ENCODE measurements at places on chromosomes 11 and 22. TPM values are rescaled to one million over a fixed set of nuclear protein-coding genes. Genes with fewer than 3 reads are reported as not detected.

- H3K27me3 ChIP-seq, result no peaks in the 10 kb centered on the region
- DNase-seq, result no peak
- no peak overlapping the region for H3K27ac ChIP-seq
- H3K4me1 ChIP-seq, result peaks cover 29% of the 10 kb centered on the region
- H3K36me3 ChIP-seq, result no peaks in the 10 kb centered on the region
Observed at GRCh38 chr11:61699737-61700160, 19.6 kb downstream of the DAGLA start.

GRCh38 chr11:16086229-16086819, 270.0 kb downstream of the SOX6 start:
- no peak overlapping the region for H3K4me3 ChIP-seq
- no peak for DNase-seq
- H3K27ac ChIP-seq, result no peak overlapping the region
- no peaks in the 10 kb centered on the region for H3K27me3 ChIP-seq
- H3K4me1 ChIP-seq, result no peaks in the 10 kb centered on the region

GRCh38 chr11:116366980-116367645, 405.7 kb downstream of the BUD13 start:
- no peaks in the 10 kb centered on the region for H3K36me3 ChIP-seq
- H3K4me1 ChIP-seq, result no peaks in the 10 kb centered on the region
- DNase-seq, result no peak
- no peaks in the 10 kb centered on the region for H3K27me3 ChIP-seq
- H3K4me3 ChIP-seq, result no peak overlapping the region

DNA sequence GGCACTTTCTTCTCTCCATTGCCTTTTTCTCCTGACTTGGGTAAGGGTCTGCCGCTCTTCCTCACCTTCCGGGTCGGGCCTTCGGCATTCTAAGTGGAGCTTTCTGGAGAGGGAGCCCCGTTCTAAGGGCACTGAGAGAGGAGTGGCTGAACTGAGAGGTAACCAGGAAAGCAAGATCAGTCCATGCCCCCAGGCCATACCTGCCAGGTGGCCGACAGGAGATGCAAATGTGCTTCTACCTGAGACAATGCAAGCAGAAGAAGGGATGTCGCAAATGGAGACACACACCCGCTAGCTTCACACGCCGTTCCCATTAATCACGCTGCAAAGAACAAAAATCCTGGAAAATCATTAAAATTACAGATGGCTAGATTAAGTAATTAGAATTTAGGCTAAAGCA, 156.4 kb upstream of the TBCEL start:
- no peak overlapping the region for H3K4me3 ChIP-seq
- DNase-seq, result no peak
- no peaks in the 10 kb centered on the region for H3K36me3 ChIP-seq
- no peaks in the 10 kb centered on the region for H3K4me1 ChIP-seq
- H3K27me3 ChIP-seq, result peaks cover 10% of the 10 kb centered on the region

RPS13 gene
- total RNA-seq, result 1,728 TPM

SLC1A2 gene
- not detected for total RNA-seq

All from activated CD8-positive, alpha-beta T cell treated with anti-CD3 and anti-CD28 coated beads for 36 hours (primary cell).